DMS79 treated with DMSO at 0.1 percent for 48 hours (cell line): ENCODE measurements at places on chromosomes 11 and 22.

GRCh38 chr11:126350836-126351235 lies 4.7 kb upstream of the ST3GAL4 start:
- DNase-seq, result no peak

- DNase-seq, result no peak
Measured at GRCh38 chr11:70018816-70019215, 59.3 kb upstream of the ANO1 start.

GRCh38 chr22:49373801-49374226 lies 453.9 kb downstream of the BRD1 start:
- DNase-seq, result no peak

DNA sequence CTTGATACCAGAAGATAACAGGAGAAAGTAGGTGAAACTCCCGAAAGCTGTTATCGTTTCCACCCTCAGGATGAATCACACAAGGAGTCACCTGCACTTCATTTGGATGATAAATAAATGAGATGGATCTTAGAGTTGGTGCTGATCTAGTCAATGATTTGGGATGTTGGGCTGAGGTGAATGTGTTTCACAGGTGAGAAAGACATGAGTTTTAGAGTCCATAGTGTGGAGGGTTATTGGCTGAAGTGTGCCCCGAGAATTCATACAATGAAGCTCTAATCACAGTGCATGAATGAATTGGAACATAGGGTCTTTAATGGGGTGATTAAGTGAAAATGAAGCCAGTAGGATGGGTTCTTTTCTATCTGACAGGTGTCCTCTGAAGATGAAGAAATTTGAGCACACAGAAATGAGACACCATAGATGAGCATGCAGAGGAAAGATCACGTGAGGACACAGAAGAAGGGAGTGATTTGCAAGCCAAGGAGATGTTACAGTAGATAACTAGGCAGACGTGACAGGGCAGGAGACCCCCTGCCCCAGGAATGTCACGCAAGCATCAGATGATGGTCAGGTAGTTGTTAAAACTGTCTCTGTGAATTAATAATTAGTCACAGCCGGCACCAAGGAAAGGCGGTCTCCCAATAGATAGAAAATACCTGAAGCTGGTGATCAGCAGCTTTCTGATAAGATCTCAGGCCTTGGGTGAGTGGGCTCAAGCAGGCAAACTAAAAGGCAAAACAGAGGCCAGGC lies 60.3 kb upstream of the IGLL5 start:
- no peak for DNase-seq

GRCh38 chr11:83941050-83941449 lies 654.9 kb upstream of the CCDC90B start:
- no peak for DNase-seq

DNA sequence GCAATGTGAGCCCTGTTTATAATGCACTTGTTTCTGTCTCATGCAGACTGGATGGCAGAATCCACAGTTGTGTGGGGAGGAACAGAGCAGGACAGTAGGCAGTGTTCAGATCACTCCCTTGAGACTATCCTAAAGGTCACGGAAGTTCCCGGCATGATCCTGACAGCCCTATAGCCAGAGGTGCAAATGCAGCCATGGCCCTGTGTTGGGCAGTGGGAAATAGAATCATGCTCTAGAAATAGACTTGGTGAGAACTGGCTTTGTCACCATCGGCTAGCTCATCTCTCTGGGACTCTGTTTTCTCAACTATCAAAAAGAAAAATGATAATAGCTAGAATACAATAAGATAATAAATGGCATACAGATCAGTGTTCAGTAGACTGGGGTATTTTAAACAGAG lies 123.2 kb downstream of the FEZ1 start:
- no peak for DNase-seq

GRCh38 chr11:34495239-34495723 lies 18.3 kb downstream of the ELF5 start:
- peak; percentile 77 for DNase-seq

DNA sequence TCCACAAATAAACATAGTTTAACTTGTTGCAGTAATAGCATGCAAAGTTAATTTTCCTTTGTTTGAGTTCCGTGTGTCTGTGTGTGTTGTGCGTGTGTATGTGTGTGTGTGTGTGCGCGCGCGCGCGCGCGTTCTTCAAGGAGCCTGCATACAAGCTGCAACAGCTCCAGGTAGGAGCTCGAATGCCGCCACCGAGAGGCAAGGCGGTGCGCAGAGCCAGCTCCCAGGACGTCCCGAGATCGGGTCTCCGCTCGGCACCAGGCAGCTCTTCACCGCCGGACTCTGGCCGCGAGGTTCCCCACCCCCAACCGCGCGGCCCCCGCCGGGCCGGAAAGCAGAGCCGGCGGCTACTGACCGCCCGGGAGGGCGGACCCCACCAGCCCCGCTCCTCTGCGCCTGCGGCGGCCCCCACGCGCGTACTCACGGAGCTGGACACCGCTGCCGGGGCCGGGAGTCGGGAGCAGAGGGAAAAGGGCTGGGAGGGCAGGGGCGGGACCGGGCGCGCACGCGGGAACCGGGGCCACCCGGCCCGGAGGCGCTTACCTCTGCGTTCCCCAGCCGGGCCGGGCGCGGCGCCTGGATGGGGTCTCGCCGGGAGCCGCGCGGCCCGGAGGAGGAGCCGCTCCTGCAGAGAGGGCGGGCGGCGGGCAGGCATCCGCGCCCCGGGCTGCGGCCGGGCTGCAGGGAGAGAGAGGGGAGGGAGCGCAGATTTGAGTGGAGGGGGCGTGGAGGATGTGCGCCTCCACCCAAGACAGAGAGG lies 40.4 kb upstream of the AKIP1 start:
- peak; percentile 71 for DNase-seq

DNA sequence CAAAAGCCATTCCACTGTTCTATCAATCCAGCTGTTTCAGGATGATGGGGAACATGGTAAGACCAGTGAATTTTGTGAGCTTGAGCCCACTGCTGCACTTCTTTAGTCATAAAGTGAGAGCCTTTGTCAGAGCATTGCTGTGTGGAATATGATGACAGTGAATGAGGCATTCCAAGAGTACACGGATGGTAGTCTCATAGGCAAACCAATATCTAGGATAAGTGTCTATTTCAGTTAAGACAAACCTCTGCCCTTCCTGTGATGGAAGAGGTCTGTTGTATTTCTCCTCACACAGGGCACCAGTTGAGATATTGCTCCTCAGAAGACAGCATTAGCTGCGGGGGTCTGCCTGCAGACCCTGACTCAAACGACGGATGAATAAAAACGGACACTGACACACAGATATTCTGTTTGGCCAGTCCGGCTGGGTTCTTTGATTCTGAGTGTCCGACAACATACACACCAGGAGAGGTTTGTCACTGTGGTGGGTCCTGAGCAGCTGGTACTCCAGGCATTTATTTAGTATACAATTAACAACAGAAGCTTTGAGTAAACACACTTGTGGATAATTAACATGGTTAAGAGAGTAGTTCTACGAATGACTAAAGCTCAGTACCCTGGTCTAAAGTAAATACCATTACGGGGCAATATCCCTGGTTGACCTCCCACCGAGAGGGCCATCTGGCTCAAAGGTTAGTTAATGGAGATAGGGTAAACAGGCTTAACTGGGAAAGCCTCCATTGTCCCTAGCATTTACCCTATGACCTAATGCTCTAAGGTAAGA lies 121.7 kb downstream of the ZNF280B start:
- peak; percentile 77 for DNase-seq

- no peak for DNase-seq
Measured at GRCh38 chr11:91922846-91923245, 301.8 kb upstream of the FAT3 start.

GRCh38 chr11:118230088-118230487 lies 5.3 kb upstream of the JAML start:
- no peak for DNase-seq

DNA sequence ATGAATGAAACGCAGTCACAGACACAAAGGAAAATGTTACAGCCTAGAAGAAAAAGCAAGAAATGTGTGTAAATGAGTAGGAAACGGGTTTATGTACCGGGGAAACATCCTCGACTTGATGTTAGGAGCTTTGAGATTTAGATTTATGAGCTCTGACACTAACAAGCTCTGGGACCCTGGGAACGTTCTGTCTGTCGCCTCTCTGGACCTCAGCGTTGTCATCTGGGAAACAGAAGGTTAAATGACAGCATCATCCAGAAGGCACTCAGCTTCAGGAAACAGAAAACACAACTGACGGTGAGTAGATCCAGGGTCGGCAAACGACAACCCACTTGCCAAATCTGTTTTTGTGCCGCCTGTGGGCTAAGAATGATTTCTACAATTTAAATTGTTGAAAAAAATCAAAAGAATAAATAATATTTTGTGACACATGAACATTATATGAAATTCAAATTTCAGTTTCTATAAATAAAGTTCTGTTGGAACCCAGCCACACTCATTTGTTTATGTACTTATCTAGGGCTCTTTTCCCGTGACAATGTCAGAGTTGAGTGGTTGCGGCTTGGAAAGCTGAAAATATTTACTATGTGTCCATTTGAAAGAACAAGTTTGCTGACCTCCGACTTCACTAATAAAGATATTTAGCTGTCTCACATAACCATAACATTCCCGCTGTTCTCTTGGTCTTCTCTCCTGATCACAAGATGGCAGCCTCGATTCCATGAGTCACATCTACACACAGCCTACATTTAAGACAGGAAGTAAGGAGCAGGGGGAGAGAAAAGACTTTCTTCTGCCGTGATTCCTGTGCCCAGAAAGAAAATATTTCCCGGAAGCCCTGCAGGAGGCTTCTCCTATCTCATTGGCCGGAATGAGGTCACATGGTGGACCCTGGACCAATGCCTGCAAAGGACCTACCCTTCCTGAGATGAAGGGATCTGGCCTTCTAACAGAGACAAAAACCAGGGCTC lies 47.1 kb upstream of the SYT13 start:
- peak; percentile 69 for DNase-seq

DNA sequence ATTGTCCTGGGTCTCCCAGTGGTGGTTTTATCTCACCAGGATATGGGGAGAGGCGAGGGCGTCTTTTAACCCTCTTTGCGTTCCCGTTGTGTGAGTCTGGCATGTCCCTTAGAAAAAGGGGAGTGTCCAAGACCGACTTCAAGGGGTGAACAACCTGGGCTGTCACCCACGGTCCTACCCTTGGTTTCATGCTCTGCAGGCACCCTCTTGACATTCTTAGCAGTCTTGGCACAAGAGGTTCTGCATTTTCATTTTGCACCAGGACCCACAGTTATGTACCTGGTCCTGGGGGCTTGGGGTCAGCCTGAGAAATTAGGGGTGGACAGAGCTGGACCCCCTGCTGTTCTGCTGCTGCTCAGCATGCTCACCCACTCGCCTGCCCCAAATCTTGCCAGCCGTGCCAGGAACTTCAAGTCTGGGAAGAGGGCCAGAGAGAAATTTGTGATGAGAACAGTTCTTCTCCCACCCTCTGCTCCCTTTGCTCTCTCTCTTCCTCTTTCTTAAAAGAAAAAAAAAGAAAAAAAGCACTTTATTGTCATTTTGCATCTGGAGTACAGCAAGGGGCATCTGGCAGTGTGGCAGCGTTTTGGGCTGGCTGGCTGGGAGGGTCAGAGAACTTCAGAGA lies 471.2 kb downstream of the MIAT start:
- no peak for DNase-seq

- no peak for DNase-seq
Measured at GRCh38 chr11:44005956-44006355, 41.8 kb upstream of the ACCSL start.

DNA sequence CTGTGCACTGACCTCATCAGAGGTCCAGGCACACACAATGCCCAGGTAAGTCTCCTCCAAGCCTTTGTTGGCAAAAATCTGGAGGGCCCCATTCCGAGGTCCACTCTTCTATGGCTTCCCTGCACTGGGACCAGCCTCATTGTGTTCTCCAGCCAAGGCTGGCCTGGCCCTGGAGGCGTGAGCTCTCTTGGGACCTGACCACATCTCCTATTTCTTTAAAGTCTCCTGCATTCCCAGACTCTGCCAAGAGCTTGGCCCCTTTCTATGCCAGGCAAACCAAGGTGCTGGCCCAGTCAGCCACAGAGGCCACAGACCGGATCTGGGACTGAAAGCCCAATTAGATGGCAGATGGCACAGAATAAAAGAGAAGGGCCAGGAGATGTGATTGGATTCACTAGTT lies 55.1 kb downstream of the C11orf58 start:
- no peak for DNase-seq

- no peak for DNase-seq
Measured at GRCh38 chr11:2808850-2809846, 76.4 kb downstream of the CDKN1C start.

GRCh38 chr11:6606471-6607189 lies 3.1 kb downstream of the ILK start:
- peak; percentile 20 for DNase-seq

- DNase-seq, result no peak
Measured at GRCh38 chr11:9104580-9104979, 13.2 kb upstream of the SCUBE2 start.

- peak; percentile 40 for DNase-seq
Measured at GRCh38 chr11:19216709-19217374, 15.1 kb upstream of the CSRP3 start.

GRCh38 chr11:26011474-26011873 lies 320.5 kb upstream of the ANO3 start:
- DNase-seq, result no peak

DNA sequence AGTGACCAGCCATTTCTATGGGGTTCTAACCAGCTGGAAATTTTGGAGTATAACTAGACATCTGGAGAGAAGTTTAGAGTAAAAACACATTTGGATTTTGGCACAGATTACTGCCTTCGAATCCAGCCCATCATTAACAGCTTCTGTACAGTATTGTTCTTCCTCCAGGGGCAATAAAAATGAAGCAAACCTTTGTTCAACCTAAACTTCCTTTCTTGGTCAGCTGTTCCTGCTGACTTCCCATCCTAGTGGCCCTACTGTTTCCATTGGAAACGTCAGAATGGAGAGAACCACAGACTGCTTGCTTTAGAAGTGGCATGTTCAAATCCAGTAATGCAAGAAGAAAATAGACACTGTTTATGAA lies 203.7 kb upstream of the MTMR2 start:
- DNase-seq, result no peak

DNA sequence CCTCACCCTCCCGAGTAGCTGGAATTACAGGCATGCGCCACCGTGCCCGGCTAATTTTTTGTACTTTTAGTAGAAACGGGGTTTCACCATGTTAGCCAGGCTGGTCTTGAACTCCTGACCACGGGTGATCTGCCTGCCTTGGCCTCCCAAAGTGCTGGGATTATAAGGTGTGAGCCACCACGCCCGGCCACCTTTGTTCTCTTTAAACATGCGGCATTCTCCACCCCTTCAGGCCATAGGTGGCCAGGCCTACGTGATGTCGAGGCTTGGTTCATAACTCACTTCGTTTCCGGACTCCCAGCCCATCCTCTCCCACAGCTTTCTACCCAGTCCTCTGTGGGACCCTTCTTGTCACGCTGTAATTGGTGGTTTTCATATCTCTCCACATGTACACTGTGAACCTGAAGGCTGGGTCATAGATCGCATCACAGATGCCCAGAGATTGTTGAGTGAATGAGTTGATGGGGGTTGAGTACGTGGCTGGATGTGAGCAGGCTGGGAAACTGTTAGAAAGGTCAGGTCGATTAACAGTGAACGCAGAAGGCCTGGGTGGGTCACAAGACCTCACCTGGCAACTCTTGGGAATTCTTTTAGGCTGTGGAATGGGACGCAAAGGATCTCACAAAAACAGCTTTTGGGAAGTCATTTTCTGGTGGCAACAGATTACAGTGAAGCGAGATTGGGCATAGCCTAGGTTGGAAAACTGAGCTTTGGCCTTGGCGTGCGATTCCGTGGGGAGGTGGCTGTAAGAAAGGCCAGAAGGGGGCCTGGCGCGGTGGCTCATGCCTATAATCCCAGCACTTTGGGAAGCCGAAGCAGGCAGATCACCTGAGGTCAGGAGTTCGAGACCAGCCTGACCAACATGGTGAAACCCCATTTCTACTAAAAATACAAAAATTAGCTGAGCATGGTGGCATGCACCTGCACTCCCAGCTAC lies 44.5 kb downstream of the ST14 start:
- DNase-seq, result no peak
